ENCODE measurements at places on chromosomes 3 and 15.

GRCh38 chr3:151305060-151305774 is 11.4 kb downstream of the GPR87 start:
- no peak for DNase-seq

DNA sequence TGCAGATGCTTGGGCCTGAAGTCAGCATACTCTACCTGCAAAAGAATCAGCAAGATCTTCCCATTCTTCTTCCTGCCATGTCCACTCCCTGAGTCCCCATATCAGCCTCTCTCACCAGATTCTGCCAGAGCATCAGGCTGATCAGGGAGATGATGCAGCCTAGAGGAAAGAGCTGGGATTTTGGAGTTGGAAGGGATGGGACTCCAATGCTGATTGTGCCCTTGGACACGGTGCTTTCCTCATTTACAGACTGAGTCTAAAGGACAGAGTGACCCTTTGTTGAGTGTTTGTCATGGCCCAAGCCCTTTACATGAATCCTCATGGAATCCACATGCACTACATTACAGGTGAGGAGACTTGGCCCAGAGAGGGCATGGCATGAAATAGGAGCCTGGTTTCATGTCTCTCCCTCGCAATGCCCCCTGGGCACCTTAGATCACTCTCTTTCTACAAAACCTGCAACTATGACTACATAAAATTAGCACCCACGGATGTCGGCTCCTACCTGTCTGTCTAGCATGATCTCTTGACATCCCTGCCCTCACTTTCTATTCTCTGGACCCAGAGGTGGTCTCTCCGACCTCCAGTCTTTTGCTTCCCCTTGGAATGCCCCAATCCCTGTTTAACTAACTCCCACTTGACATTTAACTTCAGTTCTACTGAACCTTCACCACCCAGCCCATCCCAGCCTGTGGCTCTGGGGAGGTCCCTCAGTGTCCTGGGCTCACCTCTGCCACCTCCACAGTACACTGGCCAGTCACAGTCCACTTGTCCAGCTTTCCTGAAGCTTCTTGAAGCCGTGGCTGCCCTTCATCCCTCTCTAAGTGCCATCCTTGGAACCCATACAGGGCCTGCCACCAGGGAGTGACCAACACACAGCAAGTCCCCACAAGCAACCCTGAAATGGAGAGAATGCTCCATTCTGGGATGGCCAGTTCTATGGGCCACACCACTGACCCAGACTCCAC is 173.5 kb downstream of the ABHD5 start:
- DNase-seq, result no peak

GRCh38 chr15:88089024-88089620 is 167.4 kb downstream of the NTRK3 start:
- DNase-seq, result no peak

GRCh38 chr3:5006755-5007202 is 27.5 kb downstream of the BHLHE40 start:
- peak; percentile 25 for DNase-seq

DNA sequence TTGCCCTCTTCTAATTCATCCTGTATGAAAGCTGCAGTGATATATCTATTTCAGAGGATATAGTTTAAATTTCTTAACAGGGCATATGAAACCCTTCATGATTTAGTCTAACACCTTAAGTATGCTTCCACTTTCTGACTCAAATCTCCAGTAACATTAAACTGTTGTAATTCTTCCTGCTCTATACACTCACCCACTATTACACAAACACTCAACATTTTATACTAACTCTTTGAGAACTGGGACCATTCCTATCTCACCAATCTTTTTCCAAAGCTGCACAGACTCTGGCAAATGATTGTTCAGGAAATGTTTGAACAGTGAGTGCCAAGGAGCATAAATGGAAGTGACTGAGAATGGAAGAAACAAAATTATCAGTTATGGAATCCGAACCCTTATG is 560.4 kb upstream of the DPPA4 start:
- no peak for DNase-seq

DNA sequence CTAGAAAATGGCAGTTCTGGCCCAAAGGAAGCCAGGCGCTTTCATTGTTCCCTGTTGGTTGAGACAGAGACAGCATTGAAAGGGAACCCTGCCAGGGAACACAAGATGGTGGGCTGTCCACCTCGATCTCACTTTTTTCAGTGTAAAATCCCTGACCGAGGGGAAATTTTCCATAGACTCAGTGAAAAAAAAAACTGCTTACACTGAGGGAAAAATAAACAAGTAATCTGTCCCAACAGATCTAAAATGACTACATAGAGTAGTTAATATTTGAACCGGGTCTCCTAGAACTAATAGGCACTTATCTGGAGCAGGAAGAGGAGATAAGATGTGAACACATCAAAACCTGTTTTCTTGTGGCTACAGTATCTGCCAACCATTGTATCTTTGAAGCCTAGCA is 763.4 kb upstream of the GOLIM4 start:
- DNase-seq, result peak; percentile 6

DNA sequence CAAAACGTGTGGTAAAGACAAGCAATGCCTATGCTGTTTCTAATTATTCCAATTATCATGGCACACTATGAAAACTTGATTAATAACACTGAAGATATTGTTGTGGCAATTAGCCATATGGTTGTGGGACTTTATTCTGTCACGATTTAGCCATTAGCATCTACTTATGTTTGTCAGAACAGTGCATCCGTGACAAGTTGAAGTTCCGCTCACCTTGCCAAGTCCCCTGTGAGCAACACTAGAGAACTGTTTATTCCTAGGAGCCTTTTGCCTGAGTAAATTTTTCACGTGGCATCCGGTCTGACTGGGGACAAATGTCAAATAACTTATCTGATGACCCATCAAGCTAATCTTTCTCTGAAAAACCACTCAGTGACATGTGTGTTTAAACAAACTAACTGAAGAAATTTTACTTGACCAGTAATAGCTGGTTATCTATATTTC is 403.3 kb downstream of the TBC1D5 start:
- peak; percentile 63 for DNase-seq

GRCh38 chr15:58227706-58228543 is 89.7 kb downstream of the AQP9 start:
- DNase-seq, result peak; percentile 87

- no peak for DNase-seq
These were observed 121.5 kb downstream of the SLC9A9 start for GRCh38 chr3:143726727-143727126.

DNA sequence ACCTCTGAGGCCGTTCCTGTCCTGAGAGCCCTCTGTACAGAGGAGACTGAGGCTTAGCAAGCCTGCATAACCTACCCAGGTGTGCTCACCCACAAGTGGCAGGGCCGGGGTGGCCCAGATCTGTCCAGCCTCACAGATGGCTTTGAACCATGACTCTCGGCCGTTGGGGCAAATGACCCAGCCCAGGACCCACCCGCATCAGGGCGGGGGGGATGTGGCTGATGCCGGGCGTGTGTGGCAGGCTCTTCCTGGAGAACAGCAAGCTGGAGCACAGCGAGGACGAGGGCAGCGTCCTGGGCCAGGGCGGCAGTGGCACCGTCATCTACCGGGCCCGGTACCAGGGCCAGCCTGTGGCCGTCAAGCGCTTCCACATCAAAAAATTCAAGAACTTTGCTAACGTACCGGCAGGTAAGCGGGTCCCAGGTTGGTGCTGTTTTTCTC is 133.5 kb downstream of the LRRK1 start:
- DNase-seq, result no peak

DNA sequence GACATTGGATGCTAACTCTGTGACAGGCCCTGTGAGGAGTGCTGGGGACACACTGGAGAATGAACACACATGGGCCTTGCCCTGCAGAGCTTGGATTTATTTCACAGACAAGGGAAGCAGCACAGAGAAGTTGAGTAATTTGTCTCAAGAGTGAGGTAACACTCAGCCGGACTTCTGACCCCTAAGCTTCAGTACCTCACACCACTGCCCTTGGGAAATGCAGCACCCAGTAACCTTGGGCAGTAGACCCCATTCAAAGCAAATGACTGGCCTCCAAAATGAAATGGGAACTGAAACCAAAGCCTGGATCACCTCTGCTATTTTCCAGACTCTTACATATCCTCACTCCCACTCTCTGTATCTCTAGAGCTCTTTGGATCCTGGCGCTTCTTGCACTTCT is 37.3 kb downstream of the RFT1 start:
- DNase-seq, result no peak

Data from hematopoietic multipotent progenitor cell treated with erythropoietin and hydrocortisone succinate and interleukin-3 and kit ligand, for 6 days (in vitro differentiated cells).